Brain (organoid and tissue), 16 donors: ENCODE measurements at places on chromosomes 2 and 18.
A peak's percentile ranks its signal among the peaks of the same experiment; 100 is the strongest.

DNA sequence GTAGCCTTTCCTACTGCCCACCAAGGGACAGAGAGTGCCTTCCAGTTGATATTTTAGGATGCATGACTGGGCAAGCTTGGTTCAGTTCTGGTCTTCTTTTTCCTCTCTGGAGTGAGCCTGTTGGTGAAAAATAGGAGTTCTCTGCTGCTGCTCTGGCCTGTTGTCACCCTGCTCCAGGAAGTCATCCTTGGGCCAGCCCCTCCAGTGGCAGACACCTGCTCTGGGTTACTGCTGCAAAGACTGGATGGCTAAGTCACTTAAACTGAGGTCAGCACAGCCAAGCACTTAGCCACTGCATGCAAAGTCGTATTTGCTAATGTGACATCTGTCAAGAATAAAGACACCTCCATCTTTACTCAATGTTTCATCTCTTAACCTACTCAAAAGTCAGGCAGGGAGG is 219.6 kb upstream of the ID2 start:
- DNase-seq, result no peak

DNA sequence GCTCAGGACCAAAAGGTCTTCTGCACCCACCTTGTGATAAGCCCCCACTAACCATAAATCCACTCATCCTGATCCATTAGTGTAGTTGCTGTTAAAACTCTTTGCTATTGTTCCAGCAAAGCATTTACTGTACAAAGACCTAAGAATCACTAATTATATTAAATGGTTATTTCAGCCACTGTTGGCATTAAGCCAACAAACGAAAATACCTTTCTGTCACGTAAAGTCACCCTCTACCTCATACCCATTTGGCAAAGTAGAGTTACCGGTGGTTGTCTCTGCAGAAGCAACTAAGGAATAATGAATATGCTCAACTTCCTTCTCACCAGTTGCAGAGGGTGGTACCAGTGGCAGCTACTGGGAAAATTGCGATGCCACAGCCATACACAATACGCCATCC is 224.5 kb downstream of the SP3 start:
- no peak for DNase-seq

DNA sequence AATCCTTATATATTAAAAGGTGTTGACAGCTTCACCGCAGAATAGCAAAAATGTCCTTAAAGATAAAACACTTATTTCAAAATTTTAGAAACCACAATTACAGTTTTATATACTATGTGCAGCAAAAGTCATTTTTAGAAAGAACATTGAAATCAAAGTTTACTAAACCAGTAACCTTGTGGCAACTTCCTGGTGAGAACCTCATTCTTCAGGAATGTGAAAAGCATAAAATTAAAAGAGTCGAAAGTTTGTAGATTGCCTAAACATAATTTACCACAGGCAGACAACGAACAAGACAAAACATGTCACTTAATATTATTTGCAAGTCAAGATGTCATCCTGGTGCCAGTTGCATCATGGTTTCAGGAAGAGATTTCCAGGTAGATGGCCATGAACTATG is 108.3 kb upstream of the NRP2 start:
- DNase-seq, result no peak

DNA sequence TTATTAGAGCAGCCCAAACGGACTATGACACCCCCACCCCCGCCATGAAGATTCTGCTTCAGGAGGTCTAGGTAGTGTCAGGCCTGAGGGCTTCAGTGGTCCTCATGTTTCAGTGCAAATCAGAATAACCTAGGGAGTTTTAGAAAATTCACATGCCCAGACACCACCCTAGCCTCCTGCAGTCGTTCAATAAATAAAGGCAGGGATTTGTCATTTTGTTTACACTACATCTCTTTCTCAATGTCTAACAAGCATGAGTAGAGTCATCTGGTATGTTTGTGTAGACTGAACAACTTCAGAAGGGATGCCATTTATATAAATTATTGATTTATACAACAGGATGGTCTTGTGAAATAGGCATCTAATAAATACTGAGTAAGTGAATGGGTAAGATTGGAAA is 112.1 kb upstream of the SERPINE2 start:
- DNase-seq, result no peak

DNA sequence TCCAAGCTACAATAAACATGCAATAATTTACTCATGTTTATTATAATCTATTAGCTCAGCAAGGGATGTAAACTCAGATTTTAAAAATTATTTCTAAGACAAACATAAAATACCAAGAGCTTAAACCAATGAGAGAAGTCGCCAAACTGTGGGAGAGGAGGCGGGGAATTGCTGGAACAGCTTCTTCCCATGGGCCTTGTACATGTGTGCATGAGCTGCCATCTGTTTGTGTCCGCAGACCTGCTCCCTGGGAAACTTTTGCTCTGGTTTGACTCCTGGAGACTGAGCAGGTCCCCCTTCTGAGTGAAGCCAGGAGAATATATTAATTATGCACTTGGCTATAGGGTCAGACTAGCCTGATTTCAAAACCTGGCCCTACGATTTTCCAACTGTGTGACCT is 655.9 kb upstream of the SOX11 start:
- no peak for DNase-seq

DNA sequence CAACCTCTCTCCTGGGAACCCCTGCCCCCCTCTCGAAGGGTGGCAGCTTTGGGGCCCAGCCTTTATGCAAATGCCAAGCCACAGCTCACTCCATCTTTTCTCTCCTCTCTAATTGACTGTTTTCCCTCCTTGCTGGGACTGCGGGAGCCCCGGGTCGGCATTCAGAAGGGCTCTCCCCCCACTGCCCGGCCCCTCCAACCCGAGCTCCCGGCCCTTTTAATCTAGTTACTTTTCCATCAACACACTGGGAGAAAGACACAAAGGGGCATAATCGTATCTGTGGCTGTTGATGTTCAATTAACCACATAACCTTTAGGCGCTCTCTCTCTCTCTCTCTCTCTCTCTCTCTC is 95.4 kb downstream of the INHBB start:
- DNase-seq, result peak; percentile 55

DNA sequence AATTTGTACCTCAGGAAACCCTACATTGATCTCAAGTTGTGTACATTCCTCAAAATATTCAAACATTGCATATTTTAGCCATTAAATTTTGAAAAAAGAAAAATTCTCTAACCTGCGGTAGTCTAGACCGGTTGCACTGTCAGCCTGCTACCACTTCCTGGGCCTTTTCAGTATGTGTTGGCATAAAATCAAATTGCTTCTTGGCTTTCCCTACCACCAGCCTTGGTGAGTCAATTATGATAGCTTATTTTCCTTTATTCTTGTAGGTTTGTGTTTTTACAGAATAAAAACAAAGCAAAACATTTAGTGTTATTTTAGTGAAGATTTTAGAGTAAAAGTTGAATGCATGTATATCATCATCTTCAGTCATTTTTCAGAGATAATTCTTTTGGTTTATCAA is 61.2 kb downstream of the FAM171B start:
- no peak for DNase-seq

DNA sequence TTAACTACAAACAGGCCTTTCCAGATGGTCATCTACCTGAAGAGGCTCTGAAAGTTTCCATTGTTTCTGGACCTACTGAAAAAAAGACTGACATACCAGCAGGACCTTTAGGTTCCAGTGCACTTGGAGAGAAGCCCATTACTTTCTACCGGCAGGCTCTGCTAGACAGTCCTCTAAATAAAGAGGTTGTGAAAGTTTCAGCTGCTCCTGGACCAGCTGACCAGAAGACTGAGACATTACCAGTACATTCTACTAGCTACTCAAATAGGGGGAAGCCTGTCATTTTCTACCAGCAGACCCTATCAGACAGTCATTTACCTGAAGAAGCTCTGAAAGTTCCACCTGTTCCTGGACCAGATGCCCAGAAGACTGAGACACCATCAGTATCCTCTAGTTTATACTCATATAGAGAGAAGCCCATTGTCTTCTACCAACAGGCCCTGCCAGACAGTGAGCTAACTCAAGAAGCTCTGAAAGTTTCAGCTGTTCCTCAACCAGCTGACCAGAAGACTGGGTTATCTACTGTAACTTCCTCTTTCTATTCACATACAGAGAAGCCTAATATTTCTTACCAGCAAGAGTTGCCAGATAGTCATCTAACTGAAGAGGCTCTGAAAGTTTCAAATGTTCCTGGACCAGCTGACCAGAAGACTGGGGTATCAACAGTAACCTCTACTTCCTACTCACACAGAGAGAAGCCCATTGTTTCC is 65.8 kb downstream of the ALMS1 start:
- no peak for DNase-seq

DNA sequence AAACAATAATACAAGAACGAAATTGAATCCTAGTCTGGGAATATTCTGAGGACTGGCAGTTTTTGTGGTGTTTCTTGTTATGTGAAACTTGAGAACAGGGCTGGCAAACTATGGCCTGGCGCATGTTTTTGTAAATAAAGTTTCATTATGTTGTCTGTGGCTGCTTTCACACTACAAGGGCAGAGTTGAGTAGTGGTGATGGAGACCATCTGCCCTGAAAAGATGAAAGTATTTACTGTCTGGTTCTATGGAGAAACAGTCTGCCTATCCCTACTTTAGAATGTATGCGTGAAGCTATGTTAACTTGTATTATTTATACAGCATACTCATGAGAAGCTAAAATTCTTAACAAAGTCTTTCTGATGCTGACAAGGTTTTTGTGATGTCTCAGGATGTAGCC is 351.9 kb downstream of the LRRTM1 start:
- peak; percentile 98 for DNase-seq

- no peak for DNase-seq
Measured at GRCh38 chr2:134206573-134206972, 47.3 kb upstream of the MGAT5 start.

DNA sequence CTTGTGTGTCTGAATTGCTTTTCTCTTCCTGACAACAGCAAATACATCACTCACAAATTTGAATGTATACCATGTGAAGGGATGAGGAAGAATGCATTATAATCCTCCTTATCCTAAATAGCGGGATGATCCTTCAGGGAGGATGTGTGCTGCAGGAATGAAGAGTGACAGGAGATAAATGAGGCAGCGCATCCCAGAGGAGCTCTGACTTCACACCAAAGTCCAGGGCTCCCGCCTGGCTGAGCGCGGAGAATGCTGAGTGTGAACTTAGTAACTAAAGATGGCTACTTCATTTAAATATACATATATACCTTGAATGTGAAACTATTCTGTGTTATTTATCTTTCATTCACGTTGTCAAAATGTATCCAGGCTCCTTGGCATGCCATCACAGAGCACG is 145.2 kb upstream of the TPO start:
- no peak for DNase-seq

DNA sequence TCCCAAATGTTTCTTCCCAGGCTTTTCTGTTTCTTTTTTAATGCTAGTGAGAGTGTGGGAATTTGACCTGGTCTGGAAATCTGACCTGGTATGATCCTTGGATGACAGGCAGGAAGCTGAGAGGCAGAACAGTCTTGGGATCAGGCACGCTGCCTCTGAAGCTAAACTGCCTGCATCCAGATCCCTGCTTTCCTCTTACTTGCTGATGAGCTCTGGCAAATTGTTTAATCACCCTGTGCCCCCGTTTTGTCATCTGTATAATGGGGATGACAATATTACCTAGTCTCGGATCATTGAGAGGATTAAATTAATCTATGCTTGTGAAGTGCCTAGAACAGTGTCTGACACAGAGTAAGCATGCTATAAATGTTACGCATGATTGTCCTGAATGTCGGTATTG is 3.3 kb downstream of the KLHL23 start:
- DNase-seq, result no peak

DNA sequence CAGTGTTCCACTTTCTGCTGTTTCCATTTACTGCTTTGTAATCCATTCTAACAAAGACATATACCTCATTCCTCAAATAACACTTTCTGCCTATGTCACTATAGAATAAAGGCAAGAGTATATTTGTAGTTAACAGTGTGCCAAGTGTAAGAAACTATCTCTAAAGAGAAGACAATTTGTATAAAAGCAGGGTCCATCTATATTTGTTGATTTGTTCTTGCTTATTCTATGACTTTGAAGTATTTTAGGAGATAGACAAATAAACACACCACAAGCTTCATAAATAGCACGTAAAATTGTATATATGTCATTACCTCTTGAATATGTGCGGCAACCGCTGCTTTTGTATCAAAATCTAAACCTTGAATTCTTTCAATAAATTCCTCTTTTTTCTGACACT is 56.0 kb downstream of the CCDC88A start:
- no peak for DNase-seq

- DNase-seq, result no peak
Measured at GRCh38 chr2:44549099-44549471, 187.3 kb downstream of the CAMKMT start.

- no peak for DNase-seq
Measured at GRCh38 chr2:232250246-232251175, 128.0 kb upstream of the ALPP start.

DNA sequence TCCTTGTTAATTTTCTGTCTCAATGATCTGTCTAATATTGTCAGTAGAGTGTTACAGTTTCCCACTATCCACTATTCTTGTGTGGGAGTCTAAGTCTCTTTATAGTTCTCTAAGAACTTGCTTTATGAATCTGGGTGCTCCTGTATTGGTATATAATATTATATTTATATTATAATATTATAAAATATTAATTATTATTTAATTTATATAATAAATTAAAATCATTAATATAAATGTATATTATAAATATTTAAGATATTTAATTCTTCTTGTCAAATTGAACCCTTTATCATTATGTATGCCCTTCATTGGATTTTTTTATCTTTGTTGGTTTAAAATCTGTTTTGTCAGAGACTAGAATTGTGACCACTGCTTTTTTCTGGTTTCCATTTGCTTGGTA is 1950.2 kb upstream of the LRRTM1 start:
- no peak for DNase-seq

DNA sequence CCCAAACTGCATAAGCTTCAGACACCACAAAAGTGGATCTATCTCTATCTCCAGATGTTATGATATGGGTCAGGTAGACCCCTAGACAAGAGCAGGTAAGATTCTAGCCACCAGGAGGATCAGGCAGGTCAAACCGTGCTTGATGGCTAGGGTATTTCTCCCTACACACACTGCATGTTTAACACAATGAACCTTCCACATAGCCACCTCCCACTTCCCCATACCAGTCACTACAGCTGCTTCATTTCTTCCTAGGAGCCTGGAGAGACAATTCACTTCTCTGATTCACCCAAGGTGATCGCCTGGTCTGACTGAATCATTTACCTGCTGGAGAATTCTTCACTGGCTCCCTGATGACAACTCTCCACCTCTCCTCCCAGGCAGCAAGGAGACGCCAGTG is 66.0 kb upstream of the MYCN start:
- no peak for DNase-seq

GRCh38 chr2:161004379-161004778 is 155.8 kb upstream of the TANK start:
- DNase-seq, result peak; percentile 22

DNA sequence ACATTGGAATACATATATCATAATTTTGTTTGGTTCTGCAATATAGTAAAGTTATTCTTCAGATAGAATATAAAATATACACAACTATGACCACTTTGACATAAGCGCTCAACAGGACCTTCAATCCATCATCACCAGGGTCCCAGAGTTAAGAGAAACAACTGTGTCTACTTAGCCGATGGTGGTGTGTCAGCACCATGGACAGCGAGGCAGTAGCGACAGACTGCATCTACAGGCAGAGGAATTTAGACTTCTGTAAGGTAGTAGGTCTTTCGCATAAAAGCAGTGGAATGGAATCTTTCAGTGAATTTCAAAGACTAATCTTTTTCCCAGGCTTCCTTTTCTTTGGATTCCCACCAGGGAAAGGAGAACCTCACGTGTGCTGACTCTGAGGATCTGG is 20.5 kb upstream of the LRPPRC start:
- DNase-seq, result no peak

- no peak for DNase-seq
Measured at GRCh38 chr2:41234093-41234492, 782.2 kb upstream of the SLC8A1 start.
